Posterior vena cava (tissue), 2 donors: ENCODE measurements at places on chromosomes 2 and 18.

DNA sequence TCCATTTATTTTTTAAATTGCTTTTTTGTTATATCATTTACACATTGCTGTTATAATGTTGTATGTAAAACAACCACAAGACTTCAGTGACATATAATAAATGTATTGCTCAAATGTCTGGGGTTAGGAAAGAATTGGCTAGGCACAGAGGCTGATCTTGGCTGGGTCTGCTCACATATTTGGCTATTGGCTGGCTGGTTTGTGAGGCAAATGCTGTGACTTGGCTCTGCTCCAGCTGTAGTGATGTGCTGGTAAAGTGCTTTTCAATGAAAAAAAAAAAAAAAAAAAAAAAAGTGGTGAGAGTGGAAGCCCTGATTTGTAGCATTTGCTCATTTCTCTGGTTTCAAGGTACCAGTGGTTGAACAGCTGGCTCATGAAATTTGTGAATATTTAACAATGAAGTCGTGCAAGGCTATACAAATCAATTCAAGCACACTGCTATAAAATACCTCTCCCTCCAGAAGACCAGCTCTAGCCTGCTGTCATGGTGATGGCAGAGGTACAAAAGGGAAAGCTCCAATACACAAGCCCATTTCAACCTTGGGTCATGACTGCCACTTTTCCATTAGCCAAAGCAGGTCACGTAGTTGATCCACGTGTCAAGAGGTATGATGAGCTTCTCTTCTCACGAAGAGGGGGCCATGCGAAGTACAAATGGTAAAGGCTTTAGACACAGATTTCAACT lies 43.7 kb upstream of the RIT2 start:
- no peak for DNase-seq

- DNase-seq: no peak
Observed at GRCh38 chr18:49241852-49242251, 218.6 kb downstream of the DYM start.

DNA sequence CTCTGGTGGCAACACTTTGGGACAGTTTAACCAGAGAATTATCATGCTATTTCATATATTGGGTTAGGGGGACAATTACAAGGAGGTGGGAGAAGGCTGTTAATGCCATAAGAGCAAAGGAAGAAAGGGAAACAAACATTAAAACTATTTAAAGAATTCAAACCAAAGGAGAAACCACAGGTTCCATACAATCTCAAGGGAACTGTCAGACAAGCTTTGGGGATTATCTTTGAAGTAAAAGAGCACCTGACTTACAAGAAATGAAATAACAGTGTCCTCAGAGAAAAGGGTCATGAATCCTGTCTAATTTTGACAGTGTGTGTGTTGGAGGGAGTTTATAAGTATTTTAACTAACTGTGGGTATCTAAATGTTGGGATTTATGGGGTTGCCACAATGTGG lies 44.4 kb downstream of the CERS6 start:
- DNase-seq: no peak

DNA sequence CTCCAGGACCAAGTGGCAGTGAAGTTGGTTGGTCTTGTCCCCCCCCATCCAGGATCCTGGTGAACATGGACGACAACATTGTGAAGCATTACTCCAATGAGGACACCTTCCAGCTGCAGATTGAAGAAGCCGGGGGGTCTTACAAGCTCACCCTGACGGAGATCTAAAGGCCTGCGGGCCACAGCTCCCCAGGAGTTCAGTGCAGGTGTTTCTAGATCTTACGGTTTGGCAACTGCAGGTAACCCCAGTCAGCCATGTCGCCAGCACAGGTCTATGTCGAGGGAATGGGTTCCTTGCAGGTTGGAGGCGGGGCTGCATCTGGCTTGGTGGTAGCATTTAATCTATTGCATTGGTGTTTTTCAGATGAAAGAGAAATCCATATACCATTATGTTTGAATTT lies 42.8 kb upstream of the KLF11 start:
- DNase-seq: peak; percentile 46

DNA sequence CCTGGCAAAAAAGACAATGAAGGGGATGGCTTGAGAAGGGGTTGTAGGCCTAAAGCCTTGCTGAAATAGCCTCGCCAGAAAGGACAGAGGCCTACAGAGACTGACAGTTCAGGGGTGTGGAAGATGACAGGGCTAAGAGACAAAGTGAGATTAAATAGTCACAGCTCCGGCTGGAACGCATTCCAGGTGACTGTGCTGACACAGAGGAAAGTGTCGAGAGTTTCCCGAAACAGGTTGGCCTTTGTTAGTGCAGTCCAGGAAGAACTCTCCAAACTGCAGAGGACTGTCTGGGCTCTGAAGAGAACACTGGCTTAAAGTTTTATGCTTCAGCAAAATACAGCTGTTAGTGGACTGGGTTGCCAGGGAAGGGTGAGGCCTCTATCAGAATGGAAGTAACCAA lies 52.8 kb downstream of the METTL4 start:
- DNase-seq: no peak
